A549 (cell line): ENCODE measurements at places on chromosomes 3 and 15. TPM values are rescaled to one million over a fixed set of nuclear protein-coding genes. Genes with fewer than 3 reads are reported as not detected.

TGM5 gene
- polyA plus RNA-seq = not detected in 3 replicates

ST3GAL6 gene
- polyA plus RNA-seq = 0.90 to 1.4 TPM (median 0.94 TPM) in 3 replicates

SNTN gene
- not detected in 3 replicates for polyA plus RNA-seq

LRTM1 gene
- not detected in 3 replicates for polyA plus RNA-seq

CCDC54 gene
- not detected in 3 replicates for polyA plus RNA-seq

AADACL2 gene
- polyA plus RNA-seq = not detected in 3 replicates

ZNF774 gene
- 0.94 to 1.3 TPM (median 1.2 TPM) in 3 replicates for polyA plus RNA-seq

BMF gene
- polyA plus RNA-seq = 0.39 to 1.6 TPM (median 1.3 TPM) in 3 replicates

SLC28A1 gene
- 0.04 to 0.06 TPM in 2 of 3 replicates, not detected in the other for polyA plus RNA-seq

FES gene
- 0.39 to 0.50 TPM (median 0.45 TPM) in 3 replicates for polyA plus RNA-seq

GOLGA8G gene
- polyA plus RNA-seq = 0.03 to 0.05 TPM (median 0.04 TPM) in 3 replicates

DLEC1 gene
- polyA plus RNA-seq = 0.03 to 0.07 TPM in 2 of 3 replicates, not detected in the other

CDHR4 gene
- polyA plus RNA-seq = 0.52 to 1.1 TPM (median 0.66 TPM) in 3 replicates

GCSAM gene
- not detected in 3 replicates for polyA plus RNA-seq
